Kidney (tissue), 22 donors: ENCODE measurements at places on chromosomes 16 and 17.

- no peak for DNase-seq
Measured at GRCh38 chr17:52419229-52419641, 260.7 kb upstream of the CA10 start.

- DNase-seq = no peak
Measured at GRCh38 chr17:37884516-37884915, 39.7 kb upstream of the TBC1D3K start.

DNA sequence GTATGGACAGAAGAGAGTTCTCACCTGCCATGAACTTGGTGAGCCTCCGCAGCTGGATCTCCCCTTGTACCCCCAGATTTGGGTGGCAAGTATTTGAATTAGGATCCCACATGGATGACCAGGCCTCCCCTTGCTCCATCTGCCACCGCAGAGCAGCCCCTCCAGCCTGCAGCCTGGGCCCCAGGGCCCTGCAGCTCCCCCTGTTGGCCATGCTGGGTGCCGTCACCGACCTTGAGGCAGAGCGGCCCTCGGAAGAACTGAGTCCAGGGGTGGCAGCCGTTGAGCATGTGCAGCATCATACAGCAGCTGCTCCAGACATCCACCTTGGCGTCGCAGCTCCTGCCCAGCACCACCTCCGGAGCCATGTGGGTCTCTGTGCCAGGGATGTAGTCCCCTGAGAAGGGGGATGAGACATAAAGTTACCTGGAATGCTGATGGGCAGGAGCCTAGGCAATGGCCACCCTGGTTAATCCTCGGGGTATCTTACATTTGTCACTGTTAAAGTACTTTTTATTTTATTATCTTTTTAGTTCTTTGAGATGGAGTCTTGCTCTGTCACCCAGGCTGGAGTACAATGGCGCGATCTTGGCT lies 9.0 kb upstream of the SPATA32 start:
- peak; percentile 66 for DNase-seq

GRCh38 chr17:29042026-29042678 lies 789 bp upstream of the PIPOX start:
- no peak for DNase-seq

DNA sequence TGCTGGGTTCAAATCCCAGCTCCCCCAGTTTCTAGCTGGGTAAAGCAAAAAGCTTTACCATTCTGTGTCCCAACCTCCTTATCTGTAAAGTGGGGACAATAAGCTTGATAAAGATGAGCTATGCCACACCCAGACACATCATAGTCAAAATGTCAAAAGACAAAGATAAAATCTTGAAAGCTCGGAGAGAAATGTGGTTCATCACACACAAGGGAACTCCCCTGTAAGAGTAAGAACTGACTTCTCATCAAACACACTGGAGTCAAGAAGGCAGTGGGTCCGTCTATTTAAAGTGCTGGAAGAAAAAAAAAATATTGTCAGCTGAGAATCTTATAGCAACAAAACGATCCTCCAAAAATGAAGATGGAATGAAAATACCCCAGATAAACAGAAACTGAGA lies 25.3 kb downstream of the CACNG5 start:
- DNase-seq = no peak

- no peak for DNase-seq
Measured at GRCh38 chr17:58989629-58990028, 117.1 kb downstream of the TRIM37 start.

DNA sequence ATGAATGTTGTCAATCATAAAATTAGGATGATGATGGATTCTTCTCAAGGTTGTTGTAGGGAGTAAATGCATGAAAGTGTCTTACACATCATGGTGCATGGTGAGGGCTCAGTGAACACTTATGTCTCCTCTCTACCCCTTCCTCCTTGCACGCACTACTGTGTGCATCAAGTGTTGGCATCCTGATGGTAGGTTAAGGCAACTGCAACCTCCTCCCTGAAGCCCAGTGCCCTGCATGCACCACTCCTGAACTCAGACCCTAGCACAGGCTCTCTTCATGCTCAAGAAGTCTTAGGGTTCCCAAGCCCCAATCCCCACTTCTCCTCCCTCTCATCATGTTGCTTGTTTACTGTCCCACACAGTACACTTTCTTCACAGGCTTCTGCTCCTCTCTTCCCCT lies 105.8 kb upstream of the DNAH9 start:
- DNase-seq = no peak

GRCh38 chr17:73743518-73744201 lies 99.4 kb upstream of the SDK2 start:
- no peak for DNase-seq

- no peak for DNase-seq
Measured at GRCh38 chr16:64751906-64752305, 370.0 kb downstream of the CDH11 start.

DNA sequence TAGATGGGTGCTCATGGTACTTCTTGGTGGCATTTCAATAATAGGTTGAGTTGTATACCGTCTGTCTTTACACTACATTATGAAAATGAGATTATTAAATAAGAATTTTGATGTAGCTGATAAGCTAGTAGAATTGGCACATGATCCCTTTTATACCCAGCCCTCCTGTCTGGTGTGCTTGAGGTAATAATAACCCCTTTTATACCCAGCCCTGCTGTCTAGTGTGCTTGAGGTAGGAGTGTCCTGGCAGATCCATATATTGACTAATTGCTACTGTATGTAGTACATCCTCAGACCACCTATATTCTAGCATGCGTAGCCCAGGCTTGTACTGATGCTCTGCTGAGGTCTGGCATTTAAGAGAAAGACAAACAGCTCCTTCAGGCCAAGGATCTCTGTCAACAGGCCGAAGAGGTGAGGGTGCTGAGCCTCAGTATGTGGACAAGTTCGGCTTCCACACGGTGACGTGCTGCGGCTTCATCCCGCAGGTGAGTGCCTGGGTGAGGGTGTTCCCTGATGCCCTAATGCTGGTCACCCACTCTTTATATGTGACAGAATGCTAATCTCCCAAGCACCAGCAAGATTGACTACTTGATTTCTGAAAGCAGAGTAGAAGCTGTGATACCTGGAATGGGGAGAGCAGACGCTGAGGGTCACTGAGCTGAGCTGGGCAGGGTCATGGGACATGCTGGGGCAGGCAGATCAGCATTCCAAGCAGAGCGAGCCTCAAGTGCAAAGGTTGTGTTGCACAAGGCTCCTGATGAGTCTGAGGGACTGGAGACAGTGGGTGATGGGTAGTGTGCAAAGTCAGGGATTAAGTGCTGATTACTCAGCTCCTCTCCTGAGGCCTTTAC lies 5.7 kb downstream of the FN3K start:
- DNase-seq = no peak

DNA sequence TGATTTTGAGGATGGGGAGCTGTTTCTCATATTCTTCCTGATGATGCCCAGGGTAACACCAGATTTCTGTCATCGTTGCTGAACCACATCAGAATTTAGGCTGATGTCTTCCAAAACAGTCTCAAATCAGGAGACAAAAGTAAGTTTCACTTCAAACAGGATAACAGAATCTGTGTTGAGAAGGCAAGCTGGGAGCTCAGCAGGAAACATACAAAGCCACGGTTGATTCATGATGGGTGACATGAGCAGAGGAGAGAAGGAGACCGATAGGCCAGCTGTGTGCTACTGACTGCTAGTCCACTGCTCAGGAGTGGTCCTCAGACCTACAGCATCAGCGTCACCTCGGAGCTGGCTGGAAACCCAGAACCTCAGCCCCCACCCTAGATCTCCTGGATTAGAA lies 62.9 kb upstream of the RCVRN start:
- no peak for DNase-seq

DNA sequence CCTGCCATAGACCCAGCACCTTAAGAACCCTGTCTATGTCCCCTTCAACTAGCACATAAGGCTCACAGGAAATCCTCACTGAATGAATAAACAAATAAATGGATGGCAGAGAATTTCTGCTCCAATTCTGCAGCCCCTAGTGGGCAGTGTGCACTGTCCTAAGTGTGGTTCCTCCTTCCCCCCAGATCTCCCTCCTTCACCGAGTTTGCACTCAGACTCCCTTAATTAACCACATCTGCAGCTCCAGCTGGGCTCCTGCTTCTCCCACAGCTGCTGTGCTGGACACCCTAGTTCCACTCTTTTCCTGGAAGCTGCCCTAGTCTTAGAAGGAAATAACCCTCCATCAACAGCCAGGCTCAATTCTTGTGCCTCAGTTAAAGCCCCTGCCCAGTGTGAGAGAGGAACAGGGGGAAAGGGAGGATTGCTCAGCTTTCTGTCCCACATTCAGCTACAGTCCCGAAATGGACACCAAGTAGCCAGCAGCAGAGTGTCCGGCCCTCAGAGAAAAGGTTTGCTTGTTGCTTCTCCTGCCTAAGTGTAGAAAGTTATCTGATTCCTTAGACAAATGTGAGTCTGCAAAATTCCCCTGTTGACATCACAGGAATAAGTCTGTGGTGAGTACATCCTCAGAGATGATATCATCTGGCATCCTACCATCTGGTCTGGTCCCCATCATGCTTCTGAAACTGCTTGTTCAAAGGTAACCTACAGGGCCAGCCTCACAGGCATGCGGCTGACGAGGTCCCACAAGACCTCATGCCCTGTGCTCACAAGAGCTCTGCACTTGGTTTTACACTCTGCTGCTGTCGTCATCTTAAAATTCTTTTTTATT lies 12.3 kb downstream of the LRRC3C start:
- DNase-seq = peak; percentile 84

DNA sequence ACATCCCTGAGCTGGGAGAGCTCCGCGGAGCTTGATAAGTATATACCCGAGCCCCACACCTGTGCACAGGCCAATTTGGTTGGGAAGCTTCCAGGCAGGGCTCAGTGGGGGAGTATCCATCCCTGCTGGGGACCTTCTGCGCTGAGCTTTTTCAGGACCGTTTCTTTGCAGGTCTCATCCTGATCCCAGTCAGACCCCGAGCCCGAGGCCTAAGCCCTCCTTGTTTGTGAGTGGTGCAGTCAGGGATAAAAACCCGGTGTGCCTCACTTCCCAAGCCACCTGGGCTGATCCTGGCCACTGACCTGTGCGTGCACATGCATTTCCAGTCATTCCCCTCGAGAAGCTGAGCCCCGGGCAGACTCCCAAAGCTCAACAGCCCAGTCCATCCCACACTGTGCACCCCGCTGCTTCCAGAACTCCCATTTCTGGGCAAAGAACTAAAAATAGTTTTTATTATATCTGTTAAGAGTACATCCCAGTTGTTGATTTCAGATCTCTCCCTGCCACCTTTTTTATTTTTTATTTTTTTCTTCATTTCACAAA lies 27.3 kb upstream of the NAT9 start:
- no peak for DNase-seq

DNA sequence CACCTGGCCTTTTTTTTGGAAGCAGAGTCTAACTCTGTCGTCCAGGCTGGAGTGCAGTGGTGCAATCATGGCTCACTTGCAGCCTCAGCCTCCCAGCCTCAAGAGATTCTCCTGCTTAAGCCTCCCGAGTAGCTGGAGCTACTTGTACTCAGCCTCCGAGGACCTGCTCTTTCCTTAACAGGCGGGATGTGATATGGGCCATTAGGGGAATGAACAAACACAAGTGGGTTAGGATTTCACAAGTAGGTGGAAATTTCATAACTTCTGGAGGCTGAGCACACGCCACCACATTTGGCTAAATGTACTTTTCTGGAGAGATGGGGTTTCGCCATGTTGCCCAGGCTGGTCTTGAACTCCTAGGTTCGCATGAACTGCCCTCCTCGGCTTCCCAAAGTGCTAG lies 4.1 kb downstream of the PAM16 start:
- no peak for DNase-seq

DNA sequence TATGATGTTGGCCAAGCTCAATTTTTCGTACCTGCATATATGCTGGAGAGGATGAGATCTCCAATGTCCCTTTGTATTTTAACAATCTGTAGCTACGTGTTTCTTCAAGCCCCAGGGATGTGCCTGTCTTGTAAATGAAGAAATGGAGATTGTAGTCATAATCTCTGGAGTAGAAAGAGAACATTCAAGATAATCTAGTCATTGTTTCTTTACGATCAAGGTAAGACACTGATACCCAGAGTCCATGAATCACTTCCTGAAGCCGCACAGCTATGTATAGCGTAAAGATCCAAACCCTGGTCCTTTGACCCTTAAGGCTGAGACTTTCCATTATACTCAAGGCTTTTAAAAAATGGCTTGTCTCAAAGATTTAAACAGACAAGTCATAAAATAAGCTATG lies 205.5 kb downstream of the HS3ST3B1 start:
- DNase-seq = no peak

DNA sequence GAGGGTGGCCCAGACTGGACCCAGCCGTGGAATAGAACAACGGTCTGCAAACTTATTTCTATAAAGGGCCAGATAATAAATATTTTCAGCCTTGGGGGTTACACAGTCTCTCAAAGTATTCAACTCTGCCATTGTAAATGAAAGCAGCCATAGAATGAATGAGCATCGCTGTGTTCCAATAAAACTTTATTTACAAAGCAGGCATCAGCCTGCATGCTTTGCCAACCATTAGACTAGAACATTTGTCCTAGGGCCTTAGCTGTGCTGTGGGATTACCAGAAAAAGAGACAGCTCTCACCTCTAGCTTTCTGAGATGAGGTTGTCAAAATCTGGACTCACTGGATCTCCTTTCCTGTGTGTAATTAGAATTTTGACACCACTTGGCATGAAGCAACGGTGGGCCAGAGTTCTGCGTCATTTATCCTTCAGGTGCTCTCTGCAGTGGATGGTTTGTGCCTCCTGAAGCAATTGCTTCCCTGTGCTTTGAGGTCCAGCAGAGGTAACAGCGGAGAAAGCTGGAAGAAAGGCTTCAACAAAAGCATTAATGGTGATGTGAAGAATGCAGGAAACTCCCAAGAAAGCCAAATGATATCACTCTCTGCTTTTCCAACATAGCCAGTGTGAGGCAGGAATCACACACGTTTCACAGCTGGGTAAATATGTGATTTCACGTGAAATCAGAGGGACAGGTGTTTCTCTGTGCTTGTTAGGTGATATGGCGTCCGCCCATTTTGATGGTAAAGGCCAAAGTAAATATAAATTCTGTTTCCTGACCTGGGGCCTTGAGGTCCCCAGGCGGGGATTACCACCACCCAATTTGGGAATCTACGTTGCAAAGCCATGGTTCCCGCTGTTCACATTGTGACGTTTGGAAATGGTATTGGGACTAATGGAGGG lies 148.4 kb downstream of the PITPNC1 start:
- DNase-seq = no peak

DNA sequence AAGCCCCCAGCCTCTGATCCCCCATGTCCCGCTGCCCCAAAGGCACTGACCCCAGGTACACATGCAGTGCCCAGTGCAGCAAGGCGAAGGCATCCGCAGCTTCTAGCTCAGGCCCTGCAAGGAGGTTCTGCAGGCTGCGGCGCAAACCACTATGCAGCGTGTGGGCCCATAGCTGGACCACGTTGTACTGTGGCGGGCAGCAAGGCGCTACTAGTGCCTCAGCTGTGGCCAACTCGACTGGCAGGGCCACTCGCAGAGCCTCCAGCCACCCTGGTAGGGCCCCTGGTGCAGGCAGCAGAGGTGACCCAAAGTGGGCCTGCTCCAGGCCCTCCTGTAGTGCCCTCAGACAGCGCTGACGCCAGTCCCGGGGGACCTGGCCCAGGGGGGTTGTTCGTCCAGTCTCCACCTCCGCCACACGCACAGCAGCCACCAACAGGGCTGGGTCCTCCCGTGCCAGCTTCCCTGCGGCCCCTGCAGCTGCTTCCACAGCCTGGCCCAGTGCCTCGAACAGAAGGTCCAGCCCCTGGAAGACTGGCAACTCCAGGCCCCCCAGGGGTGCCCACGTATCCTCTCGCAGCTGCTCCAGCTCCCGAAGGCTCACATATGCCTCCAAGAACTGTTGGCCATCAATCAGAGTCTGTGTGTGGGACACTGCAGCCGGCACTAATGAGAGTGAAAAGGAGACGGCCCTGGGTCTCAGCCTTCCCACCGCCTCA lies 2.6 kb downstream of the EXOC3L1 start:
- no peak for DNase-seq

- DNase-seq = no peak
Measured at GRCh38 chr16:65185241-65185778, 63.4 kb upstream of the CDH11 start.

GRCh38 chr17:15451680-15452079 lies 15.7 kb downstream of the CDRT4 start:
- no peak for DNase-seq
